ENCODE measurements at places on chromosomes 7 and 10.

DNA sequence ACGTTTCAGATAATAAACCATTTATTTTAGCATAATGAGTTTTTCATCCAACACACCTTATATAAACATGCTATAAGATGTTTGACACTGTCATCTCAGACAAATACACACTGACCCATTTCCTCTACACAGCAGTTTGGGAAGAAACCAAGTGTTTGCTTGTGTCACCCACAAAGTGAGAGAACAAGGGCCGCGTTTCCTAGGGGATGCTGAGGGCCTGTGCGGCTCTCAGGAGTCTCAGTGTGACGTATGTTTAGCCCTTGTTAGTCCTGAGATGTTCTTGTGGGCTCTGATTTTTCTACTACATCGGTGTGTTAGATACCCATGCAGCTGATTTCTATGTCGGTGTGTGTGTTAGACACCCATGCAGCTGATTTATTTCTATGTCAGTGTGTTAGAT, 266.3 kb downstream of the DIP2C start:
- no peak for DNase-seq

GRCh38 chr7:57651006-57651405, 201.0 kb downstream of the ZNF716 start:
- DNase-seq = no peak

- DNase-seq = no peak
Measured at GRCh38 chr10:117509573-117509972, 33.0 kb upstream of the EMX2 start.

DNA sequence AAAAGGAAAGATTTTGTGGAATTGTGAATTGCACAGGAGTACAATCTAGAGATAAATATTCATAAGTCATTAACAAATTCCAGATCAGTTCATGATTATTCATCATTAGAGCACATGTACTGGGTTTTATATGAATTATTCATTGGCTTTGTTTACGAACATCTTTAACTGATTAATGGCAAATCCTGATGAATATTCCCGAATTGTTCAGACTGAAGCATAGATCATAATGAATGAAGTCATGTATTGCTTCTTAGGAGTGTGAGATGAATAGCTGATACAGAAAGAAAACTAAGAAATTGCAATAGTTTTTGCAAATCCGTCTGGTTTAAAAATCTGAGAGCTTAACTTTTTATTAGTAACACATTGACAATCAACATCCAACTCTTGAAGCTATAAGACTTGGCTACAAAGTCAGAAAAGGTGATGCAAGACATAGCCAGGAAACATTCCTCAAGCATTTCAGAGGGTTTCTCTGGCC, 183.6 kb upstream of the DGKB start:
- DNase-seq = no peak

DNA sequence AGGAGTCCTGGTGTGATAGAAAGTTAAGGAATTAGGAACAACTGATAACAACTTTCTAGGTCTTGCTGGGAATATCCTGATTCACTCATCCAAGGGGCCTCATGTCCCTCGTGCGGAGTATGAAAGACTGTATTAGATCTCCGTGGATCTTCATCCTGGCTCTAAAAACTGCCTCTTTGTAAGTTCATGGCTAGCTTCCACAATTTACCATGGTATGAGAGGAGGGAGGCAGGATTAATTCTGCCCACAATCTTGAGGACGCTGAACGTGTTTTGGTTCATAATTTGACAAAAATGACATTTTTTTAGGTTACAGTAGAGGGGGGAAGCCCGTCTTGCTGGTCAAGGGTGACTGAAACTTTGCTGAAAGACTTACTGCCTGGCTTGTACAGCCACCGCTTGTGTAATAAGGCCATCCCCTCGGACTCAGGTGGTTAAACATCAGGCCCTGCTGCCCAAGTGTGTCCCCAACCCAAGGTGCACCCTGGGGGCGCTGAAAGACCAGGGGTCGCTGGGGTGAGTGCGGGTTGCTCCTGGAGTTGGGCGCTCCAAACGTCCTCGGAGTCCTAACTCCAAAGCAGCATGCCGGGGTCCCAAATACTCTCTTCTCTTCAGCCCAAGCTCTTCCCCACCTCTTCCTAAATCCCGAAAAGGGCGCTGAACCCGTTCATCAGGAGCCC, 733 bp downstream of the HIBADH start:
- no peak for DNase-seq

GRCh38 chr10:31689233-31689632, 239.4 kb downstream of the ARHGAP12 start:
- DNase-seq = no peak

- no peak for DNase-seq
Measured at GRCh38 chr7:13321316-13321715, 633.9 kb downstream of the ARL4A start.

DNA sequence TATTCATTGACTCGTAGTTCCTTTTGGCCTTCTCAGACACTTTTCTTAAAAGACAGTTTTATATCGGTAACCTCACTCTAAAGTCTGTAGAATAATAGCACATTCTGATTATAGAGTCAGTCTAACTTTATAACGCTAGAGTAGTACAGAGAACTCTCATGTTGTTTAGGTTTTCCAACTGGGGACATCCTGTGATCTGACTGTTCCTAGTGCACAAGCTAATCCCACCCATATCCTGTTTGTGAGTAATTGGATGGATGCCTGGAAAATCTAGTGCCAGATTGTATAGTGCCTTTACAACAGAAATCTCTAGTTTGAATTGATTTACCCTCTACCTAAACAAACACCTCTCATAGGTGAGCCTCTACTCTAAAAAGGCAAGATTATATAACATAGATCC, 107.4 kb downstream of the ZEB1 start:
- DNase-seq = no peak

GRCh38 chr10:24153537-24153936, 55.4 kb upstream of the KIAA1217 start:
- DNase-seq = no peak

GRCh38 chr7:37027104-37027503, 302.8 kb upstream of the AOAH start:
- no peak for DNase-seq

GRCh38 chr10:37490266-37490665, 364.9 kb downstream of the ANKRD30A start:
- DNase-seq = no peak

DNA sequence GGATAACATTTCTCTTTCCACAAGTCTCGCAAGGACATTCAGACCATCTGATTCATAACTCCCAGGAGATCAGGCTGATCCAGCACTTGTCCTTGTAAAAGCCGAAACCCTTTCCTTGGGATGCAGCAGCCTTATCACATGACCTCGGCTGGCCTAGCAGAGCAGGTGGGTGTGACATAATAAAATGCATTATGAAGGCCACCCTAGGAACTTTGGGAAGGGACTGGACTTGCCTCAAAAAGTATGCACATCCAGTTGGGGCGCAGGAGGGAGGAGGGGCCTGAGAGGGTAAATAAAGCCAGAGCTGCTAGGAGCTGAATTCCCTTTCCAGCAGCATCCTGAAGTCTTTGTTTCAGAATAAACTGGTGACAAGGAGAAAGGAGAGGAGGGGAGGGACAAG, 260.8 kb downstream of the SNX13 start:
- no peak for DNase-seq

DNA sequence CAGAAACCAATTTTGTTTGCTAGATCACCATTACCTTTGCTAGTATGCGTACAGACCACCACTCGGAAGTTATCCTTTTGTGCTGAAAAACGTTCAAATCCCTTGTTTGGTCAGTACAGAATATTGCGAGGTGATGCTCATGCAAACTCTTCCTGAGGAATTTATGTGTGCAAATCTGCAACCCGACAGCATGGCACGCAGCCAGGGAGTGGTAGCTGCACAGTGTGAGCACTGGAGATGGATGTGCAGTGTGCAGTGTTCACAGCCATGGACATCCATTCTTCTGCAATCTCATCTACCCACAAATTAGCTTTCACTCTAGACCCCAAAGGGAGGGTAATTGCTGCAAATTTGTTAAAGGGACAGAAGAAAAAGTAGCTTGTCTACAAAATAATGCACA, 72.2 kb downstream of the CACUL1 start:
- DNase-seq = no peak

DNA sequence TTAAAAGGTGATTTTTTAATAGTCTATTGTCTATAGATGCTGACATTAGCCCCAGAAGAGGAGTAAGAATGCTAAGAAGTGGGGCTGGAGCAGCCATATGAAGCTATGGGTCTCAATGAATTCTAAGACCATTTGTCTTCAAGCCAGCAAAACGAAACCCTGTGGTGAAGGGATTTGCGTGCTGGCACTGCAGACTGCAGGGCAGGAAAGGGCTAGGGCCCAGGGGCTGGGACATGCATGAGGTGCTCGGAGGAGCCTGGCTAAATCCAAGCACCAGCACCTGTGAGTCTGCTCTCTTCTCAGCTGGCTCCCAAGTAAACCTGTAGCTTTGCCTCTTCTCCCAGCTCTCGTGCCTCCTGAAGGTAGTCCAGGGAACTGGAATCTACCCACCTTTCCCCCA, 1.3 kb upstream of the NDST2 start:
- DNase-seq = no peak

DNA sequence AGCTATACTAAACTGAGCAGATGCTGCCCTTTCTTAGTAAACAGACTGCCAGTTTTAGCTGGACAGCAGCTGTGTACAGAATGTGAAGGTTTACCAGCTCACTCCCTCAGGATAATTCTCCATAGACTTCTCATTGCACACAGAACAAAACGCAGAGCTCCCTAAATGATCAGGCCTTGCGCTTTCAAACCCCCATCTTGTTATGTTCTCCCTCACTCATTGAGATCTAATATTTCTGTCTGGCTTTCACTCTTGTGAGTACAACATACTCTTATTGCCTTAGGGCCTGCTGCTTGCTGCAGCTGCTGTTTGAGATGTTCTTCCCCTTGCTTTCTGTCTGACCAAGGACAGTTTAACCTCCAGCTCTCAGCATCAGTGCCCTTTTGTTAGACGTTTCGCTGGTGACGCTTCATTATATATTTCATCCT, 17.3 kb downstream of the VWDE start:
- DNase-seq = no peak

DNA sequence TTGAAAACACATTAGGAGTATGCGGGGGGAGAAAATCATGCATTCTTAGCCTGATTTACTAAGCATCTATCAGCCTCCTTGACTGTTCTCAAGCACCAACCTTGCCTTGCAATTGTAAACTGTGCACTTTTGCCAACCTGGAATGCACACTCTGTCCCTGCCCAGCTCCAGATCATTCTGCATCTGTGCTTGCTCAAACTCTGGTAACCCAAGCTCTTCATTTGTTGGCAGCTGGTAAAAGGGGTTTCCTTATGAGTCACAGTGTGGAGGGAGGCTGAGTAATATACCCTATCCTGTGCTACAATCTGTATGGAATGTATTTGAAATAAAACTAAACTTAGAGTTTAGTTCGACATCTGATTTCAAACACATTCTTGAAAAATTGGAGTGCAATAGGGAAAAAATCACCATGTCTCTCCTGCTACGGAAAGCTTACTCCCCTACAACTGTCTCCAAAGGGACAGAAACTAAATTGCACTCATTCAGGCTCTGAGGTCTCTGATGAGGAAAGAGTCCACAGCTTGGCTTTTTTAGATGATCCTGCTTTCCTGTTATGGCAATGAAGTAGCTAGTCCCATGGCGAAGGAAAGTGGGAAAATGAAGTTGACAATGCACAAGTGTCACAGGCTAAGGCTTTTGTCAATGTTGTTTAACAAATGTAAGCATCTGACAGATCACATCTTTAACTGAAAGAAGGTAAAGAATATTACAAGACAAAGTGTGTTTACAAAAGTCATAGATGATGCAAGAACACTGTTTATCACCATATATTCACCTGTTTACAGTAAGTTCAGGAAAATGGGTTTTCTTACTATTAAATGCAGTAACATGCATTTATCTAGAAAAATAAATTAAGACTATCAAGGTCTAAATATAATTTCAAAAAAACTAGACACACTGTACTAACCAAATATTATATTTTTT, 61.9 kb downstream of the TES start:
- no peak for DNase-seq

DNA sequence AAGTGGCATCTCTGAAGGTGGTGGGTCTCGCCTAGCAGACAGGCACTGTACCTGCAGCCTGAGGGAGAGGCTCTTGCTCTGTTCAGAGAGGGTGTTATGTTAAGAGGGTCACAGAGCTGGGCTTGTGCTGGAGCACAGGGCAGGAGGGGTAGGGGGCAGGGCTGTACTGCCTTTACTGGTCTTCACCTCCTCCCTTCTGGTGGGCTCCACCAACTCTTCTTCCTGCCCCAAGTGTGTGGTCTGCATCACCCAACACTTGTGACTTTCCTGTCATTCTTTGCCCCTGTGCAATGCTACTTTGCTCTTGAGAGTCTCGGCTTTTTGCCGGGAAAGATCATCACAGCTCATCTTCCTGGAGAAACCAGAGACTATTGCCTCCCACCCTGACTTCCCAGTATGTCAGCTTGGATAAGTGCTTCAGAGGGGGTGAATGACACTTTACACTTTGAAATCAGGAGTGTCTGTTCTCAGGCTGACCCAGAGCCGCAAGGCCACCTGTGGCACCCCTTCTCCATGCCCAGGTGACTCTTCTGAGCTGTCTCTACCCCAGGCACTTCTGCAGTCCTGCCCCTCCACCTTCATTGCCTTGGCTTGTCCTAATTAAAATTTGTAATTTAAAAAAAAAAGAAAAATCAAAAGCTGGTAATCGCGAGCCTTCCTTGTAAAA, 38.4 kb upstream of the IKZF1 start:
- DNase-seq = no peak

GRCh38 chr7:121228779-121229178, 100.0 kb upstream of the WNT16 start:
- no peak for DNase-seq

DNA sequence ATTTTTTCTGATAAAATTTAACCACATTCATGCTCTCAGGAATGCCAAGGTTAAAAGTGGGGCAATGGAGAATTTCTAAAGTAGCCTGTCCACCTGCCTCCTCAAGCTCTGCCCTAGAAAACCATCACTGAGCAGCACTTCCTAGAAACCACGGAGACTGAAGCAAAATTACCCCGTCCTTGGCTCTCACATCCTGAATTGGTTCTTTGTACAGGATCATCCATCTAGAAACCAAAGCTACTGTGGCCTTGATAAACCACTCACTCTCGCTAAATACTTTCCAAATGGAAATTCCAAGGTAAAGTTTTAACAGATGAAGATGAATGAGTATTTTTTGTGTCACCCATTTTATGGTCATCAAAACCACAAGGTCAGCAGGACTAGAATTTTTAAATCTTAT, 96.6 kb downstream of the AVL9 start:
- no peak for DNase-seq

DNA sequence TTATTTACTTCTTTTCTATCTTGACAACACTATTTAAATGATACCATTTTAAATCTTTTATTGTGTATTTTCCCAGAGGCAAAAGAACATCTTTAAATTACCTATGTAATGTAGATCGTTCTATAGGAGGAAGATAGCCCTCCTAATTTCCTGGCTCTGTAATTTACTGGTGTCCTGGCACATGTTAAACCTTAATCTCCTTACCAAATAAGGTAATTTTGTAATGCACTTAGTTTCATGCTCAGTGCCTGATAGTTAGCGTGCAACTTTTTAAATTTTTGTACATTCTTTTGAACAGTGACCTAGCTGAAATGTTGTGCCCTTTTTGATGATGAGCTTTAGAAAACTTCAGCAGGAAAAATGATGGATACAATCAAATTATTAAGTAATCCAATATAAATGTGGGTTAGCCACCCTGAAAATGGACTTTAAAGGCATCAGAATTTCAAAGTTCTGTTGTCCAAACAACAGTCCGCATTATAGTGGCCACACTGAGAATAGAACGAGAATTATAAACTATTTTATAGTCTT, 81.4 kb downstream of the ABCB5 start:
- no peak for DNase-seq

GRCh38 chr7:33250421-33250871, 121.1 kb downstream of the BBS9 start:
- no peak for DNase-seq
